CD4-positive, alpha-beta memory T cell (primary cell): ENCODE measurements at places on chromosomes 11 and 22.

GRCh38 chr11:120074076-120074475 is 63.8 kb downstream of the TRIM29 start:
- no peak for DNase-seq

GRCh38 chr22:46360891-46361290 is 25.4 kb downstream of the TRMU start:
- no peak for DNase-seq

DNA sequence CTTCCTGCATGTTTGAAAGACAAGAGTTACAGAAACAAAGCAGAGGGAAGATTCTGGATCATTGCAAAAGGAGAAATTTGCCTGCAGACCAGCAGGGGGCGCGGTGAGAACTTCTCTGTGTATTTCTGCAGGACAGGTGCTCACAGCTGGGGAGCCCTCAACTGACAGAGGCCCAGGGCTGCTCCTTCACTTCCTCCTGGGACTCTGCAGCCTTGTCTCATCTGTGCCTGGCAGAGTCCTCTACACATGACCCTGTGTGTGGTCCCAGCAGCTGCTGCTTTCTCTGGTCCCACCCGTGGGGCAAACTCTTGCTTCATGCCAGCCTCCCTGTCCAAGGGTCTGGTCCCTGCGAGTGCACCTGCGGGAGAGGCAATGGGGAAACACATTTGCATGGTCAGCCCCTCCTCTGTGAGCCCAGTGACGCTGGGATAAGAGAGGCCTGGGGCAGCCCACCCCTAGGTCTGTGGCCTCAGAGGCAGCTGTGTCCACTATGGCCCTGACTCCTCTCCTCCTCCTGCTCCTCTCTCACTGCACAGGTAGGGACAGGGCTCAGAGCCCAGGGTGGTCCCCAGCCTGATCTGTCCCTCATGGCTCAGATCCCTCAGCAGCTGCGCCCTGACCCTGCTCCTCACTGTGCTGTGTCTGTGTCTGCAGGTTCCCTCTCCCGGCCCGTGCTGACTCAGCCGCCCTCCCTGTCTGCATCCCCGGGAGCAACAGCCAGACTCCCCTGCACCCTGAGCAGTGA is 43.2 kb upstream of the VPREB1 start:
- peak; percentile 34 for DNase-seq

DNA sequence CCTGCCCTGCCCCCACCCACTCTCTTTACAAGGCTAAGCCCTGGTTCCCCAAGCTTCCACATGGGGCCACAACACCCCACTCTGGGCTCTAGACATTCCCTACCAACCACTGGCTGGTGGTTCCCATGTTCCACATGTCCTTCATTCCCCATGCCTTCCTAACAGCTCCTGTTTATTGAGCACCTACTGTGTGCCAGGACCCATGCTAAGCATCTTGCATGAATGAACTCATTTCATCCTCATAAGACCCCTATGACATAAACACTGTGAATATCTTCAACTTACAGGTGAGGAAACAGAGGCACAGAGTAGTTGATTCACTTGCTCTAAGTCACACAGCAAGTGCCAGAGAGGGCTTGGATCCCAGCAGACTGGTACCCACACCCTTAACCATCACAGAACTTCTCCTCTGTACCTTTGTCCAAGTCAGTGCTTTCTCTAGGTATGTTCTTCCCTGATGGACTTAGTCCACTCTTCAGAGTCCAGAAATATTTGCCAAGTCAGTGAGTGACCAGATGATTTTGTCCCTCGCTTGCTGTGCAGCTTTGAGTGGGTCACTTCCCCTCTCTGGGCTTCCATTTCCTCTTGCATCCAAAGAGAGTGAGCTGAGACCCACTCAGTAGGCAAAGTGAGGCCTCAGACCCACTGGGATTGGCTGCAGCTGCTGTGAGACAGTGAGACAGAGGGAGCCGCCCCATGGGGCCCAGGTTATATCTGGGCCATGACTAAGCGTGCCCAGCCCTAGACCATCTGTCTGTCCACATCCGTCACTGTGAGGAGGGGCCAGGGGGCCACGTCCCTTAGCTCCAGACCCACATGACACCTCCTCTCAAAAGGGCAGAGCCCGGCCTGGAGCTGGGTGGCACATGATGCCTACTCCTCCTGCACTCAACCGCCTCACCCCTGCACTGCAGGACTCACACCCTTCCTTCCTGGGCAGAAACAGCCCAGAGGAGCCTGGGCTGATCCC is 132.4 kb downstream of the MN1 start:
- DNase-seq: no peak

DNA sequence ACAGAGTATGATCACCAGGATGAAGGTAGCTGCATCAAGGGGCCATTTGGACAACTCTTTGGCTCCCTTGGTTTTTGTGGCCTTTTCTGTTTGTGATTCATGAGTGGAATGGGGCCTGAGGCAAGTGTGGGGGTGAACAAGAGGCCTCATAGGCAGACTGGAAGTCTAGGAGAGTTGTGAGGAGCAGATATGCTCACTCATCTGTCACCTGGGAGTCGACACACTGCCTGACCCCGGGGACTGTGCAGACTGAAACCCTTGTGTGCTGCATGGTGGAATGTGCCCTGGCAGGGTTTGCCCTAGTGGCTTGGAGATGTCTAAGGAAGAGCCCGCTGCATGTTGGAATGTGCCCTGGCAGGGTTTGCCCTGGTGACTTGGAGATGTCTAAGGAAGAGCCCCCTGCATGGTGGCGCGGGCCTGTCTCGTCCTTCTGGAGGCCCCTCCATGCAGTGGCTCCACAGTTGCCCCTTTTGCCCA is 60.0 kb downstream of the MED15 start:
- DNase-seq: no peak

DNA sequence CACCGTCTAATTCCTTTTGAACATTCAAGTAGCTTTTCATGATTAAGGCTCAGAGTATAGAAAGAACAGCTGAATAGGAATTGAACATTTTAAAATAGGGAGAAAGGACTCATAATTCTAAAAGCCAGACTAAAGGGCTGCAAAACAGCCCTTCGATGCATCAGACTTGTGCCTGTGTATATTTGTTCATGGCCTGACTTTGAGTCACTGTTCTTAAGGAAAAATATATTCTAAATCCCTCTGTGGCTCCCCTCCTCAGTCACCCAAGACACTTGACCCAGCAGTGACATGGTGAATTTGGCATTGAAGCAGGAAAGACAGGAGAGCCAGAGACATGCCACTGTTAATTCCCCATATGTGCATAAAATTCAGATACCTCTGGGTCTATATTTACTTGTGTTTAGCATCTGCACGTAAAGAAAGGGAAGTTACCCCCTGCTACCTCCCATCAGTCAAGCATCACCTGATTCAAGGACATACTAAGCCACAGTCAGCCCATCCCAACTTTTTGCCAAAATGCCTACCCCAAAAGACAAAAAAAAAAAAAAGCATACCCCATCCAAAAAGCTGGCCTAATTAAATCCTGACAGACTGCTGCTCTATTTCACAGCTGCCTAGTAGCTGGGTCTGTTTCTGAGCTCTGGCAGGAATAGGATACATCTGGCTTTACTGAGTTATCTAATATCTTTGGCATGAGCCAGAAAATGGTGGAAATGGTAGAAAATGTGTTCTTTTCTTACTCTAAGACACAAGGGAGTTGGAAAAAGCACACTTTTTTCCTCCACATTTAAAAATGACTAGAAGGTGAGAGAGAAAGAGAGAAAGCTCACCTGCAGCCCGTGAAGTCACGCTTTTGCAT is 93.5 kb downstream of the COMMD9 start:
- no peak for DNase-seq

GRCh38 chr22:24986816-24987215 is 34.3 kb downstream of the KIAA1671 start:
- peak; percentile 15 for DNase-seq

- no peak for DNase-seq
Measured at GRCh38 chr11:16454289-16454863, 98.0 kb upstream of the SOX6 start.

DNA sequence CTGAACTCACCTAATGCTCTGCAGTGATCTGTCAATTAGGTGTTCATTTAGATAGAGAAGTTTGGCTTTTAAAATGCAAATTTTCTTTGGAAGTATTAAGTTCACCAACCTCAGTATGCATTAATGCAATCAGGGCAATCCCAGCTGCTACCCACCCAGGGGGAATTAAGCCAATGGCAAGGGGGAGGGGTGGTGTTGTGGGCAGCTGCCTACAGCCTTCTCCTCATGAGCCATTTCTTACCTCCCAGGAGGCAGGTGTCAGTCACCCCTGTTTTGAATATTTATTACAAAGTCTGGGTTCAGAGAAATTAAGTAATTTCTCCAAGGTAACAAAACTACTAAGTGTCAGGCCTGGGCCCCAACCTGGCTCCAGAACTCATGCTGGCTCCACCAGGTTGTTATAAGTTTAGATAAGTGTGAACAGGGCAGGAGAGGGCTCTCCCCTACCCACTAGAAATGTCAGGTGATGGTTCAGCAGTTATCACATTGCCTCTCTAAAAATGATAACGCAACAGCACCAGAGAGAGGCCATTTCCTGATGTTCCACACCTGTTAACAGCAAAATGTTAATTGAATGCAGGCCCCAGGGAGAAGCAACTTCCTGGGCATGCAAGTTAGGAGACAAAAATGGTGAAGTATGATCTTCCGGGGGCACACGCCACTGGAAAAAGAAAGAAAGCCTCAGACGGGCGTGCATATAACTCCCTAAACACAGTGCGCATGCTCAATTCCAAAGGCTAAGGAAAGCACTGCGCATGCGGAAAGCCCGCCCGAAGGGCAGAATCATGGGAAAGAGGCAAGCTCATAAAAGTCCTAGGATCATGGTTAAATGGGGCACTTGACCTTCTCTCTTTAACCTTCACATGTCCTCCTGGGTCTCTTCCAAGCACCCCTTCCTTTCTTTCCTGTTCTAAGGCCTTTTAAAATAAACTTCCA is 35.4 kb upstream of the GNAZ start:
- DNase-seq: no peak

- no peak for DNase-seq
Measured at GRCh38 chr11:128708660-128709059, 14.8 kb downstream of the FLI1 start.

GRCh38 chr11:30406978-30407762 is 84.3 kb downstream of the ARL14EP start:
- no peak for DNase-seq

GRCh38 chr11:15805726-15806125 is 550.6 kb downstream of the SOX6 start:
- no peak for DNase-seq

- DNase-seq: no peak
Measured at GRCh38 chr11:117730208-117730800, 66.7 kb downstream of the DSCAML1 start.

DNA sequence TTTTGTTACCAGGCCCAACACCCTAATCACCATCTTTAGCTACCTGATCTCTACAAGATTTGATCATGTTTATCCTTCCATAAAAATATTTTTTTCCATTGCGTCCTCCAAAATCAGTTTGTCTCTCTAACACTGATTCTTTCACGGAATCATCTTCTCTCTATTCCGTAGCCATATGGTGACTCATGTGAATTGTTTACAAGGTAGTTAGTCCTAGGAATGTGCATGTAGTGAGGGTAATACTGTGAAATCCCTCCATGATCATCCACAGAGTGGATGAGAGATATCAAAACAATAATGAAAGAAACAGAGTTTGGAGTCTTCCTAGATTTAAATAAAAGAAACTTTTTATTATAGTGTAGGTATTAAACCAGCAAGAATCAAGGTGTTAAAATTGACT is 230.2 kb downstream of the METTL15 start:
- DNase-seq: no peak

DNA sequence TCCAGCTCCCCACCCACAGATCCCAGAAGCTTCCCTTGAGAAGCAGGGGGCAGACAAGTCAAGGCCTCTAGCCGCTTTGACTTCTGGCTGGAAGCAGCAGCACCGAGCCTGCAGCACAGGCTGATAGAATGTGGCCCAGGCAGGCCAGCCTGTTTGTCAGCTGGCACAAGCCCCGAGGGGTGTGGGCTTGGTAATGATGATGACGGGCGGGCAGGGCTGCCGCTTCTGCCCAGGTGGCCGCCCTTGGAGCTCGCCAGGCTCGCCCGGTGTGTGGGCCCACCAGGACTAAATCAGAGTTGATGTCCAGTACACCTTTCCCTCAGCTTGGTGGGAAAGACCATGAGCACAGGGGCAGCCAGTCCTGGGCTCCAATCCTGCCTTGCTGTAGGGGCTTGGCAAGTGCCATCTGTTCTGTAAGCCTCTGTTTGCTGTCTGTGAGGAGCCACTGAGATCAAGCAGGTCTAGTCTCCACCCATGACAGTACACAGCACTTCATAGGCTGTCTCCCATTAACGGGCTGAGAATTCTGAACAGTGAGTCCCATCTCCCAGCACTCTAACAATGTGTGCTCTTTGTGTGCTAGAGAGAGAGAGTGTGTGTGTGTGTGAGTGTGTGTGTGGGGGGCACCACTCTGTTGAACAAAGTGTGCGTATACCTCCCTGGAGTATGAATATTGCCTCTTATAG is 26.8 kb downstream of the MICAL2 start:
- DNase-seq: no peak

GRCh38 chr11:74577624-74578396 is 14.6 kb upstream of the POLD3 start:
- no peak for DNase-seq

GRCh38 chr11:71240061-71240690 is 12.2 kb downstream of the SHANK2 start:
- DNase-seq: no peak

GRCh38 chr22:43501878-43502277 is 90.1 kb downstream of the MPPED1 start:
- no peak for DNase-seq

GRCh38 chr11:106327637-106328036 is 250.2 kb downstream of the AASDHPPT start:
- DNase-seq: no peak

DNA sequence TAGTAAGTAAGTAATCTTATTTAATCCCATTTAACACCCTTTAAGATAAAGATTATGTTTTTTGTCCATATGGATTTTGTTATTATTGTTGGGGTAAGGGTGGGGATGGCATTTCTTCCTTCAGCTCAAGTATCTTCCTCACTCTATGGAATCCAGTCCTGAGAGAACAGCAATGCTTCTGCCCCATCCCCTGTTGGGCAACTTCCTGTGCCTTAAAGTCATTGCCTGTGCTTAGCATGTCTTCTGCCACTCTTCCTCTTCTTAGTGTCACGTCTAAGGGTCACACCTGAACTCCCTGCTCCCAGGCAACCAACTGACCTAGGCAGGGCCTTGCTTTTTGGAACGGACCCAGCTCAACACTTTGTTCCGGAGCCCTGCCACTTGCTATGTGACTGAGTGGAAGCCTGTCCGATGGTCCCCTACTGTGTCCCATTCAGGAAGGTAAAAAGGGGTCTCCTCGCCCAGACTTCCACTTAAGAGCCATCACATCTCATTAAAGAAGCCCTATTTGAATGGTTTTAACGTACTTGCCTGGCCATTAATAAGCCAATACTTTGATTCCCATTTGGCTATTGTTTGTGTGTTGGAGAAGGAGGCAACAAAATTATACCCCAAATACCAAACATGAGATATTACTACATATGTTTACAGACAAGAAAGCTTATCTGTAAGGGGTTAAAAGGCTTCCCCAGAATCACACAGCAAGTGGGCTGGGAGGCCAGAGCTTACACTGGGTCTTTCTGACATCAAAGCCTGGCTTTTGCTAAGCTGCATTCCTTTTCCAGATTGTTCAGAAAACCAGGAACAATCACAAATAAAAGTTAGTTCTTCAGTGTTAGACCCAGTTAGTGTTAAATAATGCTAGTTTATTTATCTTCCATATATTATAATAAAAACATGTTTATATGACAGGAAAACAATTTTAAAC is 59.2 kb downstream of the RAB38 start:
- DNase-seq: no peak

GRCh38 chr11:134399996-134400395 is 12.0 kb downstream of the B3GAT1 start:
- DNase-seq: no peak
